CD4-positive, alpha-beta T cell treated with Interleukin-12 subunit alpha and Interleukin-12 subunit beta, for 1 hour (primary cell): ENCODE measurements at places on chromosomes 5 and 9.

DNA sequence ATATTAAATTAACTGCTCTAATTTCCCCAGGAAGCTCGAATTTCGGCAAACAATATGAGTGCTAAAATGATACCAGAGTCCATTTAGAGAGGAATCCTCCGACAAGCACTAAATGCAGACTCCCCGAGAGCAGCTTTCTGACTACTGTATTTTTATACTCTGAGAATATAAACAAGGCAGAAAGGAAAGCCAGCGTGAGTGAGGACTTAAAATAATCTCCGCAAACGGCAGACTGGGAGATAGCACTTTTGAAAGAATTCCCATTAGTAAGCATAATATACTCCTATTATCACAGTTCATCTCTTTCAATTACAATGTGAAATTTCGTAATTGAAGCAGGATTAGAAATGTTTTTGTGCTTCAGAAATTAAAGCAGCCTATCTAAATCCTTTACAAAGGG, 269.4 kb upstream of the PANK3 start:
- DNase-seq: no peak

DNA sequence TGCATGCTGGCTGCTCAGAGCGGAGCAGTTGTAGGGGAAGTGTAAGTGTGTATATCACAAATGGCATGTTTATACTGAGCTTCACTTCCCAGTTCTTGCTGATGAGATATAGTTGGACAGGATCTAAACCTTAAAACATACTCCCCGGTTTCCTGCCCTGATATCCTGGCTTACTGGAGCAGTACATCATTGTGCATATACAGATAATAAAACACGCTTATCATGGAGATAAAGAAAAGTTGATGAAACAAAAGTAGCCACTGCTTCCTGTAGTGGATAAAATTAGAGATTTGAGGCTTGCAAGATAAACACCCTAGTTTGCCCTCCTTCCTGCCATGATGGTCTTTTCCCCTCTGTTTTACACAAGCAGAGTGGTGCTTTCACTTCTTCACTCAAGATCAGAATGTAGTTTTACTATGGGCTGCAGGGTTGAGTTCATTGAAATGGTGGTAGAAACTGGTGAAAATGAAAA, 15.0 kb downstream of the NPR3 start:
- no peak for DNase-seq

DNA sequence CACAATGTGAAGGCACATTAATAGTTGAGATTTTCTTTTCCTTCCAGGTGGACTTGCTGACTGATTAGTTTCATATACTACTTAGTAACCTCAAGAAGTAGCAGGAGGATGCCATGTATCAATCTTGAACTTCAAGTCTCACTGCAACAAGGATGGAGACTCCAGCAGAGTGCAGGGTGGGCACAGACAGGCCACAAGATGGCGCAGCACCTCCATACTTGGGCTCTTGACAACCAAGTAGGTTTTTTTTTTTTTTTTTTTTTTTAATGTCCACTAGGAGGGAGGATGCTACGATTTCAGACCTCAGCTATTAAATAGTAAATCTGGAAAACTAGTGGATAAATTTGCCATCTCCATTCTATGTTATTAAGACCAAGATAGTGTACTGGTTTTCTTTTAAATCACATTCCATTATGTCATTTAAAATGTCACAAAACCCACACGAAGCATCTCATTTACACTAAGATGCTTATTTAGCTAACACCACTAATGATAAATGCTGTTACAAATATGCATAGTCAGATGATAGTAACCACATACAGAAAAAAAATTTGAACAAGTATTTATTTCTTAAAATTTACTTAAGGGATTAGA, 58.6 kb downstream of the IL6ST start:
- DNase-seq: peak; percentile 77

DNA sequence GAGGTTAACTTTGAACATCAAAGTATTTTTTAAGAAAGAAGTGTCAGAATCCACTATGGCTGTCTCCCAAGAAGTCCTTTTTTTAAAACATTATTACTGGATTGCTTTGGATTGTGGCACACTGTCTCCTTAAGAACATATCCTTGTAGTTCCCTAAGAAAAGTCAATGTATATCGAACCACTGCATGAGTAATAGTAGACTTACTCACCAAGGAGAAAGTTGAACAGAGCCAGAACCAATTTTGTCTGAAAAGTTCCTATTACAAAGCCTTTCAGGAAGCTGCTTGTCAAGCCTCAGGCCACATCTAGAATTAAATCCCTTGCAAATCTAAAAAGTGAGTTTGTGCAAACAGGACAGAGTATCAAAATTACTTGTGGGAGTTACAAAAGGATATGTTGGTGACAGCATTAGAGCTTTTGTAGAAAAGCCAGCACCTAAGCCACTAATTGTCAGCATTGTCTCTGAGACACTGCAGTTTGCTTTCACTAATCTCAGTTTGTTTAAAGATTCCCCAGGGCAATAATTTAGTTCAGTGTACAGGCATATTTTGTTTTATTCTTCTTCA, 195.4 kb downstream of the MPDZ start:
- no peak for DNase-seq

GRCh38 chr5:175243441-175243840, 200.5 kb downstream of the DRD1 start:
- DNase-seq: no peak

GRCh38 chr9:76651119-76651705, 113.0 kb upstream of the PCA3 start:
- peak; percentile 19 for DNase-seq

- DNase-seq: no peak
Observed at GRCh38 chr5:68033961-68034571, 181.5 kb upstream of the PIK3R1 start.
